ENCODE measurements at places on chromosomes 4 and X.

GRCh38 chr4:71932941-71933340 is 98.9 kb upstream of the NPFFR2 start:
- DNase-seq = no peak

GRCh38 chrX:100864657-100865391 is 9.3 kb downstream of the NOX1 start:
- no peak for DNase-seq

DNA sequence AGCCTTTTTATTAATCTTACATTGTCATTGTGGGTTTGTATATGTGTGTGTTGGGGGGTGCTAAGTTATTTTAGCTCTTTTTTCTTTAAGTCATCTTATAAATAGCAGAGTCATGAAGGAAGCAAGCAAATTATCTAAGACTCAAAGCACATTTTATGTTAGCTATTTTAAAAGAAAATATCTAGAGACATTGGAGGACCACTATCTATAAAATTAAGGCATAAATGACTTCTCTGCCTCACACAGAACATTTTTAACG is 3.7 kb upstream of the PPBP start:
- DNase-seq = no peak

DNA sequence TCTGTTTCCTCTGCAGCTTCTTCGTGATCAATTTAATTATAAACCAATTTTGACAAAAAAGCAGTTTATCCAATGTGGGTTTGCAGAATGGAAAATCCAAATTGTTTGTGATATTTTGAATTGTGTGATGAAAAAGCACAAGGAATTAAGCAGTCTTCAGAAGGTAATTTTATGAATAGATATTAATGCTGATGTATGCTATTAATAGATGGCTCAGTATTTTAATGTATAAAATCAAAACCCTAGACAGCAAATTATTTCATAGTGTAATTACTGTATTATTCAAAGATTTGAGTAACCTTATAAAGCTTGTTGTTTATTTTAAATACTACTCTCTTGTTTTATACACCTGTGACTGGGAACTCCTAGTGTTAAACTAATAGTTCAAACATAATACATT is 20.0 kb downstream of the CEP44 start:
- DNase-seq = no peak

GRCh38 chr4:188377816-188378215 is 238.6 kb downstream of the TRIML1 start:
- DNase-seq = no peak

GRCh38 chr4:41506130-41506529 is 31.8 kb upstream of the LIMCH1 start:
- DNase-seq = no peak

GRCh38 chr4:82491251-82491960 is 61.0 kb downstream of the ENOPH1 start:
- DNase-seq = no peak

- DNase-seq = no peak
Observed at GRCh38 chrX:4397471-4397870, 684.0 kb upstream of the PRKX start.

DNA sequence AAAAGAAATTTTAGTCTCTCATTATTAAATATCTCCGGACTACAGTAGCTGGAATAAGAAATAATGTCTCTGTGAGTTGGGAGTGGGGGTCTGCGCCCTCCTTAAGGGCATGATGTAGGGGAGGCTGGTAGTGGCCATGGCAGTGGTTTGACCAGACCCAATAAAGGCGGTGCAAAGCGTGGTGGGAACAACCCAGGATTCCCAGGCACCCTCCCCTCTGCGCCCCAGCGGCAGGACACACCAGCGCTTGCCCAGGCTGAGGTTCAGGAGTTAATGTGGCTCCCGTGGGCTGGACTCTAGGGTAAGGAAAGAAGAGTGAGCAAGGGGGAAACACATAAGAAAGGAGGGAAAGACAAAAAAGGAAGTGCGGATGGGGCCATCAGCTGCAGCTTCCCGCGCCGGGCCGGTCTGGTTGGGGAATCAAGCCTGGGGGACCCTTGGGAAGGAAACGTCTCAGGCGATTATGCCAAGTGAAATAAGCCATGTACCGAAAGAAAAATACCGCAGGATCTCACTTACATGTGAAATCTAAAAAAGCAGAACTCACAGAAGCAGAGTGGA is 157.5 kb upstream of the SMIM31 start:
- DNase-seq = no peak

GRCh38 chr4:189237340-189237739 is 703.3 kb upstream of the FRG1 start:
- no peak for DNase-seq

DNA sequence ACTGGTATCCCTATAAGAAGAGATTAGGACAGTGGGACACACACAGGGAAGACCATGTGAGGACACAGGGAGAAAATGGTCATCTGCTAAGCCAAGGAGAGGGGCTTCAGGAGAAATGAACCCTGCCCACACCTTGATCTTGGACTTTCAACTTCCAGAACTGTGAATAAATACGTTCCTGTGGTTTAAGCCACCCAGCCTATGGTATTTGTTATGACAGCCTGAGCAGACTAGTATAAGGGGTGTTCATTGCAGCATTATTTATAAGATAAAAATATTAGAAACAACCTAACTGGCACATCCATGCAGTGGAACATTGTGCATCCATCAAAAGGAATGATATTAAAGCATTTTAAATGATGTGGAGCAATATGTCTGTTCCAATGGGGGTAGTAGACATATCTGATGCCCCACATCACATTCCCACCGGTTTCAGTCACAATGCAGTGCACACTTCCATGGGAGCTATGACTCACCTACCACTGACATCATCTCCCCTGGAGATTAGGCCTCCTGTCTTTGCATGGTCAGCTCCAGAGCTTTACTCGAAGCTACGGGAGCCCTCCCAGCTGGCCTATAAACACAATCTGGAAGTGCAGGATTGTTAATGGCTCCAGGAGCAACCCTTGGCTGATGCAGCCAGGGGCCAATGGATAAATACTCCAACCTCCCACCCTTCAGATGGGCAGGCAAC is 38.9 kb upstream of the MAMLD1 start:
- no peak for DNase-seq

DNA sequence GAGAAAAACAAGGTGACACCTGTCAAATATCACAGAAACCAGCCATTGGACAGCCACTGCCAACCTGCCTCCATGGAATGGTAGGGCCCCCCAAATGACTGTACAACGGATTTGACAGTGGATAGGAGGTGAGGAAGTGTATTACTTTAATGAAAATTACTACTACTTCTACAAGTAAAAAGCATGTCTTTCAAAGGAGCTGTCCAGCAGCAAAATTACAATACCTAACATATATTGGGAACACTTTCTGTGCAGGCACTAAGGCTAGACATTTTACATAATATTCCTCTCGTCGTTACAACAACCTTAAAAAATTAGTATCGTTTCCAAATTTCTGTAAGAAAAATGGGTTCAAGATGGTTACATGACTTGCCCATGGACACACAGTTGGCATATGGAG is 14.9 kb downstream of the PPP3CA start:
- no peak for DNase-seq

- DNase-seq = no peak
Observed at GRCh38 chr4:101140228-101140627, 207.1 kb downstream of the PPP3CA start.

DNA sequence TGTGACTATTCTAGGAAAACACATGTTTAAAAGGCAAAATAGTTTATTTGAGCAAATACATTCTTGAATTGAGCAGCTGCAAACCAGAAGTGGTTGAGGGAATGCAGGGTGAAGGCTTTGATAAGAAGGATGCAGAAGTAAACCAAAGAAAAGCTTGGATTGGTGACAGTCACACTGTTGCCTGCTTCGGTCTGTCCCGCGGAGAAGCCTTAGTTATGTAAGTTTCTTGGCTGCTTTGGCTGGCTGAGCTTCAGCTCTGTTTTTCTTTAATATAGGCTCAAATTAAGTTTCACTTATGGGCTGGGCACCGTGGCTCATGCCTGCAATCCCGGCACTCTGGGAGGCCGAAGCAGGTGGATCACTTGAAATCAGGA is 67.6 kb downstream of the FAM53A start:
- DNase-seq = no peak

GRCh38 chr4:86560447-86560846 is 33.7 kb upstream of the PTPN13 start:
- no peak for DNase-seq

GRCh38 chrX:10582945-10583344 is 37.4 kb downstream of the MID1 start:
- no peak for DNase-seq

GRCh38 chr4:138021139-138021830 is 220.9 kb downstream of the SLC7A11 start:
- no peak for DNase-seq

GRCh38 chr4:37685161-37685822 is 884 bp downstream of the RELL1 start:
- no peak for DNase-seq

- DNase-seq = no peak
Observed at GRCh38 chr4:113636877-113637276, 124.7 kb downstream of the CAMK2D start.

GRCh38 chr4:34280131-34280530 is 1964.2 kb downstream of the ARAP2 start:
- DNase-seq = no peak

DNA sequence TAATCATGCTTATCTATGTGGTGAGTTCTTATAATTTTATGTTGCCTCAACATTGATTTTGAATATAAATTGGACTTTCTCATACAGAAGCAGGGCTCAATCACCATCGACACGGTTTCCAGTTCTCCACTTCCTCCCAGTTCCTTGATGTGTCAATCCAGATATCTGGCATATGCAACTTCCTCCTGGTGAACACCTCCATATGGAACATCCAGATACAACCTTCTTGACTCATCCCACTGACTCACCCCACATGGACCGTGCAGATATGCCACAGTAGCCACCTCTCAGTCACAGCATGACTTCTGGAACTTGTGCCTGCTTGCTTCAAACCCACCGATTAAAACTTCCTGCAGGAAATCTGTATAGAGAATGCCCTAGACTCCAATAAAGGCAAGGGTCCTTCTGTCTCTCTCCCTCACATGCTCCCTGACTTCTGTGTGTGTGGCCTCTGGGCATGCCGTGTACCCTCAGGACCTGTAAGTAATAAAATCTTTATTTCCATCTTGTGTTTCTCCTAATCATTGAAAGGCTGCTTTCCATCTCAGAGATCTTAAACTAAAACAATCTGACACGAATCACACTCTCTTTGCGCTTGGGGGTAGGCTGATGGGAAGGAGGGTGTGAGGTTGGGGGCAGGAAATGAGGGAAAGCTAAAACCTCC is 67.0 kb downstream of the HTRA3 start:
- no peak for DNase-seq
